ENCODE measurements at places on chromosomes 6 and 20. TPM values are rescaled to one million over a fixed set of nuclear protein-coding genes. Genes with fewer than 3 reads are reported as not detected.

TRIM40 gene
- not detected for total RNA-seq

COMMD7 gene
- total RNA-seq: 60.6 TPM

TFAP2C gene
- 16.3 TPM for total RNA-seq

SLPI gene
- 11.8 TPM for total RNA-seq

HLA-DQB2 gene
- not detected for total RNA-seq

DSN1 gene
- 24.5 TPM for total RNA-seq

FAM229B gene
- 12.3 TPM for total RNA-seq

MARCKS gene
- total RNA-seq: 12.4 TPM

TXLNB gene
- total RNA-seq: not detected

VIP gene
- not detected for total RNA-seq

PRL gene
- total RNA-seq: not detected

MAS1 gene
- not detected for total RNA-seq

E2F1 gene
- total RNA-seq: 21.9 TPM

RSPH4A gene
- total RNA-seq: 0.19 TPM

CRISP2 gene
- total RNA-seq: not detected

C20orf144 gene
- total RNA-seq: 0.07 TPM

EZR gene
- 338 TPM for total RNA-seq

VSTM2L gene
- 11.0 TPM for total RNA-seq

MYH7B gene
- total RNA-seq: 0.10 TPM

HCRTR2 gene
- not detected for total RNA-seq

DEFB115 gene
- total RNA-seq: not detected

C6orf58 gene
- total RNA-seq: not detected

MPIG6B gene
- total RNA-seq: not detected

PNPLA1 gene
- total RNA-seq: not detected

PLN gene
- total RNA-seq: not detected

CST7 gene
- not detected for total RNA-seq

SOBP gene
- 1.3 TPM for total RNA-seq

SPATS1 gene
- not detected for total RNA-seq

KCNK5 gene
- 1.3 TPM for total RNA-seq

C6orf15 gene
- total RNA-seq: not detected

PTK6 gene
- total RNA-seq: 2.5 TPM

CFAP61 gene
- total RNA-seq: 0.40 TPM

ERMARD gene
- total RNA-seq: 6.4 TPM

IRAK1BP1 gene
- total RNA-seq: 0.73 TPM

CAP2 gene
- total RNA-seq: 13.0 TPM

CRISP3 gene
- total RNA-seq: not detected

STMND1 gene
- total RNA-seq: not detected

RNF39 gene
- not detected for total RNA-seq

SMPD2 gene
- 16.7 TPM for total RNA-seq

VARS1 gene
- total RNA-seq: 47.4 TPM

ZNF391 gene
- 0.25 TPM for total RNA-seq

SLC16A10 gene
- total RNA-seq: 0.56 TPM

CTSZ gene
- total RNA-seq: 178 TPM

C20orf96 gene
- 10.4 TPM for total RNA-seq

PPARD gene
- total RNA-seq: 5.3 TPM

FNDC1 gene
- 0.06 TPM for total RNA-seq

OPRM1 gene
- not detected for total RNA-seq

PTCRA gene
- total RNA-seq: not detected

SCAF8 gene
- 17.9 TPM for total RNA-seq

JPH2 gene
- 3.2 TPM for total RNA-seq

SEMG1 gene
- not detected for total RNA-seq

FOXP4 gene
- 17.9 TPM for total RNA-seq

RSPO4 gene
- not detected for total RNA-seq

SIRPG gene
- not detected for total RNA-seq

TCF21 gene
- not detected for total RNA-seq

SRSF12 gene
- total RNA-seq: 2.4 TPM

UNC5CL gene
- total RNA-seq: 0.34 TPM

PHACTR3 gene
- 0.32 TPM for total RNA-seq

PREX1 gene
- total RNA-seq: 10.7 TPM
